Muscle of leg (tissue), 16 donors: ENCODE measurements at places on chromosomes 2 and 18. TPM values are rescaled to one million over a fixed set of nuclear protein-coding genes. Genes with fewer than 3 reads are reported as not detected.

DNA sequence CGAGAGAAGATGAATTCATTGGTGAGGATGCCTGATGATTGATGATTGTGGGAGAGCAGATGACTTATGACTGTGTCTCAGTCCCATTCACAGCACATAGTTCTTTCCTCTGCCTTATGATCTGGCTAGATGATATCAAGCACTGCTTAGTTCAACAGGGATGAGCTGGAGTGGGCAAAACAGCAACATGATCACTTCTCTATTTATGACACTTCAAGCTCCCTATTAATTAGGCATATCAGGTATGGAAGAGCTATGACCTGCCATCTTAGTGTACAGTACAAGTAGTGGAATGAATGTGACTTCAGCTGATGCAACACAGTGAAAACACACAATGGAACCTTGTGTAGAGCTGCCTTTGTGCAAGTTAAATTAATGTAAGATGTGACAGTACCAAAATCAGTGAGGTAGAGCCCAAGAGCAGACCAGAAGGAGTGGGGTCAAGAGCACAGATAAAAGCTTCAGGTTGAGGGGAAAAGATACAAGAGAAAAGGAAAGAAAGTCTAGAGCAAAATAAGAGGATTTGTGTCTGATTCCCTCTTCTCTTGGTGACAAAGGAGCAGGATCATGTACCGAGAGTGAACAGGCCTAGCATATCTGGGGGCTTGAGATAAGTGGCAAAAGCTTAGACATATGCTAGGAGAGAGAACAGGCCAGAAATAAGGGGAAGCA, 93.0 kb upstream of the MYO3B start:
- no peak overlapping the region for H3K27ac ChIP-seq
- H3K36me3 ChIP-seq: peaks cover 7% of the 10 kb centered on the region
- peaks cover 5% of the 10 kb centered on the region for H3K4me1 ChIP-seq
- H3K4me3 ChIP-seq: no peak overlapping the region

Gene SLC66A3
- total RNA-seq: 10.7 TPM

- no peaks in the 10 kb centered on the region for H3K27me3 ChIP-seq
- no peak overlapping the region for H3K4me3 ChIP-seq
- no peak overlapping the region for H3K27ac ChIP-seq
- DNase-seq: no peak
- no peaks in the 10 kb centered on the region for H3K36me3 ChIP-seq
These were observed 46.1 kb downstream of the CDK15 start for GRCh38 chr2:201852462-201852861.

GRCh38 chr2:19839438-19839837, 62.3 kb downstream of the TTC32 start:
- H3K27me3 ChIP-seq: no peaks in the 10 kb centered on the region
- no peaks in the 10 kb centered on the region for H3K36me3 ChIP-seq
- H3K4me1 ChIP-seq: no peaks in the 10 kb centered on the region
- DNase-seq: no peak
- no peak overlapping the region for H3K27ac ChIP-seq

GRCh38 chr2:161946489-161947107, 127.4 kb downstream of the DPP4 start:
- H3K27me3 ChIP-seq: no peaks in the 10 kb centered on the region
- DNase-seq: peak; percentile 64
- H3K4me1 ChIP-seq: no peaks in the 10 kb centered on the region
- H3K4me3 ChIP-seq: no peak overlapping the region
- no peaks in the 10 kb centered on the region for H3K36me3 ChIP-seq

GRCh38 chr2:189153619-189154018, 25.9 kb downstream of the COL5A2 start:
- H3K4me1 ChIP-seq: peaks cover 7% of the 10 kb centered on the region
- peak; percentile 96 for DNase-seq
- no peak overlapping the region for H3K4me3 ChIP-seq

Gene ASB18
- 4.7 TPM for total RNA-seq

DNA sequence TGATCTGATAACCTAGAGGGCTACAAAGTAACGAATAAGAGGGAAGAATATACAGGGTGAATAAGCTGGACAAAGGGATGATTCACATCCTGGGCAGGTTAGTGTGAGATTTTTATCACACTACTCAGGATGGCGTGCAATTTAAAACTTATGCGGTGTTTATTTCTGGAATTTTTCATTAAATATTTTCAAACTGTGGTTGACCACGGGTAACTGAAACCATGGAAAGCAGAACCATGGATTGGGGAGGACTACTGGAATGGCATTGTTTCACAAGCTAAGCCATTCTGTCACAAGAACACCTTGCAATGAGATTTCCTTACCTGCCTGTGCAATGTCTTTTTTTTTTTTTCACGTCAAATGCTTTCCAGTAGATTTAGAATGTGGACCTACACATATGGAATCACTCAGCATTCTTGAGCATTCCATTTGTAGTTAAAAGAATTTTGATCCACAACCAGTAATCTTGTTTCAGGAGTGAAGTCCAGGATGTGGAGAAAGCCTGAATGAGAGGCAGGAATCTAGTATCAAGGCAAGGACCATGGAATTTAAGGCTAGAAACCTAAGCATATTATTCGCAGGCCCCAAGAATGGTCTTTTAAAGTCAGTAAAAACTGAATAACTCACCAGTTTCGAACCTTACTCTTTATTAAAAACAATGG, 8.0 kb upstream of the CDK15 start:
- no peak overlapping the region for H3K4me3 ChIP-seq
- H3K36me3 ChIP-seq: no peaks in the 10 kb centered on the region
- H3K4me1 ChIP-seq: no peaks in the 10 kb centered on the region
- no peak overlapping the region for H3K27ac ChIP-seq
- DNase-seq: peak; percentile 22

- no peaks in the 10 kb centered on the region for H3K27me3 ChIP-seq
- H3K4me1 ChIP-seq: no peaks in the 10 kb centered on the region
- H3K36me3 ChIP-seq: peaks cover 16% of the 10 kb centered on the region
- no peak overlapping the region for H3K27ac ChIP-seq
- no peak for DNase-seq
- no peak overlapping the region for H3K4me3 ChIP-seq
These were observed 89.5 kb downstream of the GORASP2 start for GRCh38 chr2:171018522-171018921.

DNA sequence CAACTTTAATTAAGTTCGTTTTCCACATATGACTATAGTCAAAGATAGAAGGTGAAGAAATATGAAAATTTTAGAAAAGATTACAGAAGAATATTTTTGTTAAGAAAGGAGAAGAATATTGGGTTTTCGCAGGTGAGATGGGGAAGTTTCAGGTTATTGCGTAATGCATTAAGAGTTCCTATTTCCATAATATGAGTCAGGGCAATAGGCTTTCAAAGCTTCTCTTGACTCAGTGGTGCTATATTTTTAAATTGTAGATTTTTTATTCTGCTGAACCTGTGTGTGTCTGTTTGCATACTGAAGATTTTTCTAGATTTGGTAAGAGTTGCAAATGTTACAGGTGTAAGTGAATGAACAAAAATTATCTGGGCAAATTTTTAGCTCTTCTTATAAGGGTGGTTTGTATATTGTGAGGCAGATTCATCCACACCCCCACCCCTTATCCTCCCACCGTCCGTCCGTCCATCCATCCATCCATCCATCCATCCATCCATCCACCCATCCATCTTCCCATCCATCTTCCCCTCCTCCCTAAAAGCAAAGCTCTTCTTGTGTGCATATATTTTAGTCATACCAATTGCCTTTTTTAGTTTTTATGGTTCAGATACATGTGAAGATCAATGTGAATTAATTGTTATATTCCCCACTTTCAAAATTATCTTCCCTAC, 69.6 kb downstream of the MYO1B start:
- H3K4me1 ChIP-seq: peaks cover 11% of the 10 kb centered on the region
- DNase-seq: no peak
- H3K27me3 ChIP-seq: no peaks in the 10 kb centered on the region
- no peaks in the 10 kb centered on the region for H3K36me3 ChIP-seq

DNA sequence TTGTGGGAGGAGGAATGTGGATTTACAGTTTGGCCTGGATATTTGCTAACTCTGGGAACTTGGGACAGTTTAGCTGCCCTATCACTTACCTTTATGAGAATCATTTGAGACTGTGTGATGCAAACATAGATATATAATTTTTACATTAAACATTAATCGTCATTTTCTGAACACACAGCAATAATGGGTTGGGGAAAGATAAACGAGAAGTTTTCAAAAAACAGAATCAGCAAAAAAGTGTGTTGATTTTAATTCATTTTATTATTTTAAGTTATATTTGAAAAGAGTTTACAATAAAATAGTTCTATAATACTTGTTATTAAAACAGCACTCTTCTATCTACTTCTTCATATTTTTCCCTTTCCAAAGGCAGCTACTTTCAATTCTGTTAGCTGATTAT, 813.3 kb downstream of the SLC4A3 start:
- no peaks in the 10 kb centered on the region for H3K36me3 ChIP-seq
- no peaks in the 10 kb centered on the region for H3K4me1 ChIP-seq
- DNase-seq: no peak
- no peak overlapping the region for H3K27ac ChIP-seq
- H3K27me3 ChIP-seq: no peaks in the 10 kb centered on the region

DNA sequence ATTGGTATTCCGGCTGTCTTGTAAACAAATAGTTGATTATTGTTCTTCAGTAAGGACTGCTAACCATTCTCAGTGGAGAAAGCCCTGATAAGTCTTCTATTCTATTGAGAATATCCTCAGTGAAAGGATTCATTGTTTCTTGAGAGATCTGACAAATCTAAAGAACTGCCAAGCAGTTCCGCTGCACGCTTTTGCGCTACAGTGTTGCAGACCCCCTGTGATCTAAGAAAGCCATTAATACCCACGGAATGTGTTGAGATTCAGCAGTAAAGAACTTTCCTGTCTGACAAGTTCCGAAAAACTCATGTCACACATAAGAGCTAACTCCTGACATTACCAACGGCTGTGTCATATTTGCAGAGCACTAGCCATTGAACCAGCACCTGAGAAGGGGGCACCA, 63.8 kb downstream of the ZNF236 start:
- H3K27ac ChIP-seq: no peak overlapping the region
- H3K4me1 ChIP-seq: no peaks in the 10 kb centered on the region
- DNase-seq: no peak
- peaks cover 46% of the 10 kb centered on the region for H3K36me3 ChIP-seq
- H3K4me3 ChIP-seq: no peak overlapping the region

- H3K27me3 ChIP-seq: no peaks in the 10 kb centered on the region
- peaks cover 4% of the 10 kb centered on the region for H3K4me1 ChIP-seq
- H3K27ac ChIP-seq: no peak overlapping the region
- H3K4me3 ChIP-seq: no peak overlapping the region
- DNase-seq: no peak
These were observed 10.7 kb downstream of the ZBTB14 start for GRCh38 chr18:5284808-5285207.

Gene GAL3ST2
- 0.09 TPM for total RNA-seq

DNA sequence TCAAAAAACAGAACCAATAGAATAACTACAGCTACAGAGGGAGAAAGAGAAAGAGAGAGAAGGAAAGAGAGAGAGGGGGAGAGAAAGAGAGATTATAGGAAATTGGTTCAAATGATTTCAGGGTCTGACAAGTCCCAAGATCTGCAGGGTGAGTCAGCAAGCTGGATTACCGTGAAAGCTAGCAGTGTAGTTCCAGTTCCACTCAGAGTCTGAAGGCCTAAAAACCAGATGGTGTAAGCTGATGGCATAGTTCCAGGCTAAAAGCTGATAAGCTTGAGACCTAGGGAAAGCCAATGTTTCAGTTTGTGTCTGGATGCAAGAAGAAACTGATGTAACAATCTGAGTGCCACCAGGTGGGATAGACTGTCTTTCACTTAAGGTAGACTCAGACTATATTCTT, 397.7 kb downstream of the TRIB2 start:
- H3K4me1 ChIP-seq: no peaks in the 10 kb centered on the region
- no peaks in the 10 kb centered on the region for H3K27me3 ChIP-seq
- no peak overlapping the region for H3K27ac ChIP-seq
- H3K36me3 ChIP-seq: no peaks in the 10 kb centered on the region

- peak; percentile 57 for DNase-seq
- H3K27me3 ChIP-seq: no peaks in the 10 kb centered on the region
- no peak overlapping the region for H3K4me3 ChIP-seq
- H3K4me1 ChIP-seq: peaks cover 56% of the 10 kb centered on the region
These were observed 48.2 kb downstream of the ADI1 start for GRCh38 chr2:3470856-3471737.
